ENCODE measurements at places on chromosomes 11 and 22.

DNA sequence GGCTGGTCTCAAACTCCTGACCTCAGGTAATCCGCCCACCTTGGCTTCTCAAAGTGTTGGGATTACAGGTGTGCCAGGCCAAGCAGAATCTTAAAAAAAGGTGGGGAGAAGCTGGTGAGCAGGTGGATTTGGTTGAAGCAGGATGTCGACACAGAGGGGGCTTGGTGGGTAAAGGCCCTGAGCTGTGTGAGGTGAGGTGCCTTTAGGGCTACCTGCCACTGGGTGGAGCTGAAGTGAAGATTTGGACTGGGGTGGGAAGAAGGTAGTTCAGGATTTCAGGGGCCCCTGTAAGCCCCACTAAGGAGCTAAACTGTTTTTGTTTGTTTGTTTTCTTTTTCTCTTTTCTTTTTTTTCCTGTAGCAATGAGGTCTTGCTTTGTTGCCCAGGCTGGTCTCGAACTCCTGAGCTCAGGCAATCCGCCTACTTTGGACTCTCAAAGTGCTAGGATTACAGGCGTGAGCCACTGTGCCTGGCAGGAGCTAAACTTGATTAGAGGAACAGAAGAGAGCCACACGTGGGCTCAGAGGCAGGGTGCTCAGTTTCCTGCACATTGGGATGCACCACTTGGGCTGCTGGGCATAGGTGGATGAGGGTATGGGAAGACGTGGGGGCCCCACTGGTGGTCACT is 6.0 kb downstream of the P2RX6 start:
- no peak for DNase-seq

GRCh38 chr11:67337257-67337656 is 16.1 kb downstream of the POLD4 start:
- DNase-seq = no peak

DNA sequence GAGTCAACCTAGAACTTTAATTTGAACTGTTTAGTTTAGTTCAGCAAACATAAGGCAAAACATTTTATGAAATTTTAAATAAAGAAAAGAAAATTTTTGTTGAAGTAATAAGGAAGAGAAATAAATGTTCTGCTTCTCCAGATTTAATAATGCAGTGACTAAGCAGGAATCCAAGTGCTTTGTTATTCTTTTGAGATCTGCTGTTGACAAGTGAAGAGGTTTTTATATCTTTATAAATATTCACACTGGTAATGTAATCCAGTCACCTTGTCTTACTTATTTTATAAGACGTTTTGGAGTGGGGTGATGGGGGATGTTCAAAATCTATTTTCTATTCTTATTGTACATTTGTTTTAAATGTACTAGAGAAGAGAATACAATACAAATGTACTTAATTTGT is 725.9 kb upstream of the CCDC179 start:
- DNase-seq = no peak

DNA sequence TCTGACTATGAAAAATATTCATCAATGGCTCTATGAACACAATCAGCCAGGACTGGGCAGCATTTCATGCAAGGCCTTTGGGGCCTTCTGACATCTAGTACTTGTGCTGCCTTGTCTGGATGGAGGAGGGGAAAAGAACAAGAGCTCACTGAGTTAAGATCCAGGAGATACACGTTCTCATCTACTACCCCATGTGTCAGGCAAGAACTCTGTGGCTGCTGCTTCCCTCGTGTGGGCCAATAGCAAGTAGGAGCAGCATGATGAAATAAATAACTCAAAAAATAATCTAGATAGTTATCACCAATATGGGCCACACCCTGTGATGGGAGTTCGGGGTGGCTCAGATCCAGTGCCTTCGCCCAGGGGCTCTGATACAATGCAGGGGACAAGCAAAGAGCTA is 7.3 kb downstream of the KCNE3 start:
- DNase-seq = no peak

GRCh38 chr22:38469306-38469781 is 1.4 kb downstream of the KDELR3 start:
- DNase-seq = no peak

- no peak for DNase-seq
Measured at GRCh38 chr11:1796413-1797011, 32.8 kb upstream of the CTSD start.

GRCh38 chr11:72396041-72396440 is 38.3 kb downstream of the CLPB start:
- DNase-seq = no peak

GRCh38 chr22:23300476-23300875 is 120.2 kb downstream of the BCR start:
- DNase-seq = no peak

DNA sequence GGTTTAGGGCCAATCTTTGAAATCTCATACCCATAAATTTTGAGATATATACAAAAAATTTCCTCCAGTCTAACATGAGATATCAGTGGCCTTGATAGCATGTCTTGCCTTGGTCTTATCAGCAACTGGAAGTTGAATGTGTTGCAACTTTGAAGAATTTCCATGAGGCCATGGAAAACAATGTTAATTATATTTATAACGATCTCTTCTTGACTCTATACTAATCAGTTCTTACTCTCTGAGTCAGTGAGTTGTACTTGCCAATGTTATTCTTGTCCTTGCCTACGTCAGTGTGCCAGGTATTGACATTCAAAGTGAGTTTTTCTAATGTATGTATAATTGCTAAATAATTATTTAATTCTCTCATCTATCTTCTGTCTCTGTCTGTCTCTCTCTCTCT is 535.1 kb downstream of the KCNA4 start:
- no peak for DNase-seq

- no peak for DNase-seq
Measured at GRCh38 chr11:121754598-121754997, 301.8 kb upstream of the SORL1-AS1 start.

- DNase-seq = no peak
Measured at GRCh38 chr11:77779935-77780334, 40.6 kb downstream of the RSF1 start.

DNA sequence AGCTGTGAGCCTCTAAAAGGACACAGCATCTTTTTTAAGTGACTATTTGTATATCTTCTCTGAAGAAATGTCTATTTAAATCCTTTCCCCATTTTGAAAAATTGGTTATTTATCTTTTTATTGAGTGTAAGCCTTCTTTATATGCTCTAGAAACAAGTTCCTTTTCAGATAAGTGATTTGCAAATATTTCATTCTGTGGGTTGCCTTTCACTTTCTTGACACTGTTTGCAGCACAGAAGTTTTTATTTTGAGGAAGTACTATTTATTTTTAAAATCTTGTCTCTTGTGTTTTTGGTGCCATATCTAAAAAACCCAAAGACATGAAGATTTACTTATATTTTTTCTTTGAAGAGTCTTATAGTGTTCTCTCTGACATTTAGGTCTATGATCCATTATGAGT is 40.1 kb upstream of the LYVE1 start:
- DNase-seq = no peak

DNA sequence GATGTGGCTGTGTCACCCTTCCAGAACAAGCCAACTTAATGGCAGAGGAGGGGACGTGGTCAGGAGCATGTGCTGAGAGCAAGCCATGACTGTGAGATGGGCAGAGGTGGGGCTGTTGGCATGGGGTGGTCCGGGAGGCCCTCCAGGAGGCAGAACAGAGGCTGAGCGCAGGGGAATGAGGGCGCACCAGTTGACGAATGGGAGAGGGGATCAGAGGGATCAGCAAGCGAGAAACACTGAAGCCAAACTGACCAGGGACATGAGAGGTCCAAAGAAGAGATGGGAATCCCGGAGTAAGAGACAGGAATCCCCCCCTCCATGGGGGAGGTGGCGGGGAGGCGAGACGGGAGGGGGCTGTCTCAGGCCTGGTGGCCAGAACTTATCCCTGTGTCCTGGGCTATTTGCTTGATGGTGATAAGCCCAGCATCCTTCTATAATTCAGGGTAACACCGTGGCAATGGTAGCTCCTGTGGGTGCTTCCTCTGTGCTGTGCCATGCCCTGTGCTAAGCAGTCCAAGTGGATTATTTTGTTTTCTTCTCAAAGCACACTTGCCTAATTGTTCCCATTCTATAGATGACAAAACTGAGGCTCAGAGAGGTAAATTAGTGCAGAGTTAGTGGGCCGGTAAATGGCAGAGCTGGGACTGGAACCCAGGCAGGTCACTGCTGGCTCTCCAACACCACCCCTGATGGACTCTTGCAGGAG is 83.4 kb upstream of the SHISAL1 start:
- DNase-seq = no peak

- no peak for DNase-seq
Measured at GRCh38 chr11:12775955-12776354, 101.7 kb downstream of the TEAD1 start.

DNA sequence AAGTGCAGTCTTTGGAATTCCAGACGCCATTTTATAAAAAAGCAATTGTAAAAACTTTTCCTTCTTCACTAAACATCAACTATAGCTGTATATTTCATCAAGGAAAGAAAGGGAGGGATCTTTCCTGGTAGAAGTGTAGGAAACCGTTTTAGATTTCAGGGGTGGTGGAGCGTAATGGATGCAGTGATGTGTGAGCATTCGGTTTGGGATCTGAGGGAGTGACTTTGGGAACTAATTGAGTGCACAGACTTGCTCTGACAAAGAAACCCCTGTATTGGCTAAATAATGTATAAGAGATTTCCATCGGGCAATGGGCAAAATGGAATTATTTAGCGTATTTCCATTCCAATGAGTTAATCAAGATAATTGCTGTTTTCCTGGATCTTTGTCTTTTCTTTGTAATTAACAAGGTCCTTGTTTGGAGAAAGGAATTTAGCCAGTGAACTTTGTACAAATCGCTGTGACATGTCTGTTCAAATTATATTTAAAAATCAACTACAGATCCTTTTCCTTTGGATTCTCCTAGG is 125.0 kb upstream of the NARS2 start:
- no peak for DNase-seq

GRCh38 chr22:46273432-46274148 is 5.8 kb downstream of the TTC38 start:
- DNase-seq = no peak

DNA sequence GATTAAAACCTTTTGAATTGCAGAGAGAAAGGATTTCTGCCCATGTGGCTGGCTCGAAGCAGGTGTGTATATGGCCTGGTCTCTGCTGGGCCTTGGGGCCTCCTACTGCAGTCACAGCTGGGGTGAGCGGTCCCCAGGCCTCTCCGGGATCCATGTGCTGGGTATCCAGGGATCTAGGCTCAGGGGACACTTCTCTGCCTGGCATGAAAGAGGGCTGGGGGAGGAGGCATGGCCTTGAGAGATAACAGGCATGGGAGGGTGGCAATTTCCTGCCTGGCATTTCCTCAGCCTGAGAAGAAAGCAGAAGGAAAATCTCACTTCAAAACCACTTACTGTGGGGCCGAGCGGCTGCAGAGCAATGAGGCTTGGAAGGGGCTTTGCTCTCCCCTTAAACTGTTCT is 20.3 kb upstream of the PARVG start:
- DNase-seq = no peak

DNA sequence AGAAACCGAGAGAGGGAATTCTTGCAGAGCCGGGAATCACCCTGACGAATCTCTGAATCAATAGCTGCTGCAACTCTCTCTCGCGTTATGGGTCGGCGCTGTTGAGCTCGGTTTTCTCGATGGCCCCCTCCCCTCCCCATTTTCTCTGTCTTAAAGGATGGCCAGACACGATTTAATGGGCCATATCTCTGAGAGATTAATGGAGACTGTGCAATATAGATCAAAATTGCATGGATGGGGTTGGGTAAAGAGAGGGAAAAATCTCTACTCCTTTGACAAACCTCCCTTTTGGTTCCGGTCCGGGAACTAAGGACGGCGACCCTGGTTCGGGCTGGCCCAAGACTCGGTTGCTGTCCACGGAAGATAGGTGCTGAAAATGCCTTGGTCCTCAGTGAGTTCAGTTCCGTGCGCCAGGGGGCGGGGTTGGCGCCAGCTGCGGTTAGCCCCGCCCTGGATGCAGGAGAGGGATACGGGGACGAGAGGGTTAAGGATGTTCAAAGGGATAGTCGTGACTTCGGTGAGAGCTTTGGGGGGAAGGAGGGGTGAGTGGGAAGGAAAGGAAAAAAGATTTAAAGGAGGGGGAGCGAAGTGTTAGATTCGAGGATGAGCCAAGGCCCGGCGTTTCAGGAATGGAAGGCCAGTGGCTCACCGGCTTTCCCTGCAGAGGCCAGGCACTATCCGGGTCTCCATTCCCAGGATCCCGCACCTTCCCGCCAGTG is 103.6 kb upstream of the HSD17B12 start:
- DNase-seq = no peak

DNA sequence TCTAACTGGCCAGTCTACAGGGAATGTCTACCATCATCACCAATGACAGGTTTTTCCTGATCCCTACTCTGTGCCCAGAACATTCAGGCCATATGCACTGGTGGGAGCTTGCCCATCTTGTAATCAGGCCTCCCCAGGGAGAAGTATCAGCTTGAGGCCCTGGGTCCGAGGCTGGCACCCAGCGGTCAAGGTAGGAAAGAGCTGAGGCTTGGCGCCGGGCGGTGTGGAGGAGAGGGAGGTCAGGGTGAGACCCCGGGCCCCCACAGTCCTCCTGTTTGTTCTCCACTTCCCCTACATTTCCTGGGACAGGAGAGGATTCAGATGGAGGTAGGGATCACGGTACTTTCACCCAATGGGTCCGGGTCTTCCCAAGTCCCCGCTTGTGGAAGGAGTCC is 15.5 kb downstream of the TSKU start:
- DNase-seq = no peak

GRCh38 chr11:20156280-20156875 is 3.9 kb downstream of the DBX1 start:
- no peak for DNase-seq

DNA sequence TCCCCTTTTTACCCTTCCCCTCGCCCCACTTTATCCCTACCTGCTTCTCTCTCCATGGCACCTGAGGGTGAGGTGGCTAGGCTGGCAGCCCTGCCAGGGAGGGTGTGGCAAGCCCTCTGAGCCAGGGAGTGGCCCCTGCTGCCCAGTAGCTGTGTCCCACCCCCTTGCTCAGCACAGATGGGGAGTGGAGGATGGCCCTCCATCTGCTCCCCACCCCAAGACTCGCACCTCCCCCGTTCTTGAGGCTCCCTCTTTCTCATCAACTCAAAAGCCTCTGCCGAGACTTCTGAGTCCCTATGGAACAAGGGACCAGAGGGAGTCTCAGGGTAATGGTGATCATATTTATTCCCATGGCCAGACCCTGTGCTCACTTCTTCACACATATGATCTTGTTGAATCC is 1.7 kb downstream of the TMEM151A start:
- DNase-seq = no peak

- DNase-seq = no peak
Measured at GRCh38 chr11:123751781-123752180, 2.5 kb downstream of the OR6X1 start.

GRCh38 chr22:37633625-37634416 is 5.6 kb upstream of the SH3BP1 start:
- no peak for DNase-seq

- DNase-seq = no peak
Measured at GRCh38 chr11:108902027-108902469, 237.2 kb downstream of the DDX10 start.

- DNase-seq = no peak
Measured at GRCh38 chr11:21321530-21321929, 652.1 kb downstream of the NELL1 start.
